Dorsolateral prefrontal cortex (tissue), 122 donors: ENCODE measurements at places on chromosomes 2 and 18. TPM values are rescaled to one million over a fixed set of nuclear protein-coding genes. Genes with fewer than 3 reads are reported as not detected.

Gene METTL21A
- total RNA-seq, result 16.7 TPM

Gene NRP2
- total RNA-seq, result 17.7 TPM

Gene MAP3K19
- 0.86 TPM for total RNA-seq

Gene COL6A3
- 1.4 TPM for total RNA-seq

Gene SULT1C4
- total RNA-seq, result 6.4 TPM

Gene CHRND
- total RNA-seq, result not detected

Gene GNAL
- 42.6 TPM for total RNA-seq

Gene LOXHD1
- total RNA-seq, result 0.46 TPM

DNA sequence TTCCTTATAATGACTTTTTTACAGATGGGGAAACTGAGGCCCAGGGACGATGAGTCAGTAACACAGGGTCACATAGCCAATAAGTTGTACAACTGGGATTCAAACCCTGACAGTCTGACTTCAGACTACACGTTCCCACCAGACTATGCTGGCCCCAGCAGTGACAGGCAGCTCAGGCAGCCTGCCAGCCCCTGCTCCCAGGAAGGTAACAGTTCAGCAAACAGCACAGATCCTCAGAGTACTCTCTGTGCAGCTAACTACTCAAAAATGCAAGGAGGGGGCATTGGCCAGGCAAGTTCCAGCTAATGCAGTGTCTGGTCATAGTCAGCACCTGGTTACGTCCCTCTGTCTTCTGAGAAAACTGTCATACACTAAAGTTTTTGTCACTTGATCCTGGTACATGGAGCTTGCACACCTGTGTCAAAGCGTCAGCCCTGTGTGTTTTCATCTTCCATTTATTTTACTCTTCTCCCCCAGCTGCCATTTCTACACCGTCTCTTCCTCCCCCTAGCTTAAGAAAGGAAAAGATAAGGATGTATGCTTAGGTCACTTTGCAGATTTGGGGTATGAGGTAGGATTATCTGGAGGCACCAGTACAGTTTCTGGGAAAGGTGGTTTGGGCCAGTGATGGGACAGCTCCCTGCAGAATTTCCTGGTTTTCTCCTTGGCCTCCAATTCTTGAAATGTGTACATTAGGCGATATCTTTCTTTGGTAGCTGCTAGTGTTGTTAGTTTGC is 4.5 kb downstream of the SMARCAL1 start:
- DNase-seq, result no peak

DNA sequence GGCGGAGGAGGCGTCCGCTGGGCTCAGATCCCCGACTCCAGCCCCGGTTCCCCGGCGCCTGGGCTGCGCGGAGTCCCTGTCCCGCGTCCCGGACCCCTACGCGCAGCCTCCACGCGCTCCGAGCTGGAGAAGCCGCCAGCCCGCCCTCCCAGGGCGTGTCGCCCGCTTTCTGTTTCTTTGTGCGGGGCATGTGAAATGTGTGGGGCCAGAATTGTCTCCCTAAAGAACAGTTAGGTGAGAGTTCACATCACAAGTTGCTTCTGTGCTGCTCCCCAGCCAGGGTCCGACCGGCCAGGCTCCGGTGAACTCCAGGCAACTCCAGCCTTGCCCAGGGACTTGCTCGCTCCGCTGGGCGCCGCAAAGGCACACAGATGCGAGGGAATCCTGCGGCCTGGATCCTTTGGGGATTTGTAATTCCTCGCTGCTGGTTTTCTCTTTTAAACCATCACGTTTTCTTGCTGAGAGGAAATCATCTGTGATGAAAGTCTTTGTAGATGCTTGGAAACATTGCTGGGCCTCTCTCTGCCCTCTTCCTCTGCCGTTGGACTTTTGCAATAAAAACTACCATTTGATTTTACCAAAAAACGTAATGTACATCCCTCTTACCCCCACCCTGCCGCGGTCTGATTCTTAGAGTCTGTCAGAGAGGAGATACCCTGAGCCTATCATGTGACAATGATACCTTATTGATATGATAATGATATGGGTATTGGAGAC is 631 bp downstream of the GYPC start:
- DNase-seq, result no peak

DNA sequence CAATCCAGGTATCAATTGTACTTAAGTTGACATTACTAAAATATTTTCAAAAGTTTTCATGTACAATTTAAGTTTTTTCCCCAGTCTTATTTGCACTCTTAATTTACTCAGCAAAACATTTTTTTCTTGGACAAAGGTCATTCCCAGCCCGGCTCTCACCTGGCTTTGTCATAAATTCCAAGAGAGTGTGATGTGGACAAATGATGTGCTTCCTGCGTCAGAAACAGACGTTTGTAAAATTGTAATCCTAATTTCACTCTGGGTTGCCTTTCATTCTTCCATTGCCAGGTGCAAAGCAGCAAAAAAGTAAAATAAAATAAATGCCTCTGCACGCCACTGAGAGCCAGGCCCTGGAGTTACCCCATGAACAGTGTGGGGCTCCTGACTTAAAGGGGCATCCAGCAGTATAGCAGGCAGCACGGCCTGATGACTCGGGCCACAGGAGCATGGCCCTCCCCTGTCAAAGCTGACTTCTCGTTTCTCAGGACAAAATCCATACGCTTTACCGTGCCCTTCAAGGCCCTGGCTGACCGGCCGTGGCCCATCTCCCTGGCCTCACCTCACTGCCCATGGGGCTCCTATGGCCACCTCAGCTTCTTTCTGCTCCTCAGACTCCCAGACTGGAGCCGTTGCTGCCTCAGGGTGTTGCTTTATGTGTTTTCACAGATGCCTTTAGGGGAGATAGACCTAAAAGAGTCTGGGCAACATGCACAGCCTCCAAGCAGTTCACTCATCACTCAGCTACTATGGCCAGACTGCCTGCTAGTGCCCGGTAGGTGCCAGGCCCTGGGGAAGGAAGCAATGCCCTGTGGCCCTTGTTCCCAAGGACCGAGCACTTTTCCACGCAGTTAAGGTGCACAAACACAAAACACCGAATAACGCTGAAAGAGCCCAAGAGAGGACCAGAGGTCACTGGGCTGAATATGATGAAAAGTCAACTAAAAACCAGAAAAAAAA is 7.6 kb upstream of the TMEM185B start:
- DNase-seq, result no peak

DNA sequence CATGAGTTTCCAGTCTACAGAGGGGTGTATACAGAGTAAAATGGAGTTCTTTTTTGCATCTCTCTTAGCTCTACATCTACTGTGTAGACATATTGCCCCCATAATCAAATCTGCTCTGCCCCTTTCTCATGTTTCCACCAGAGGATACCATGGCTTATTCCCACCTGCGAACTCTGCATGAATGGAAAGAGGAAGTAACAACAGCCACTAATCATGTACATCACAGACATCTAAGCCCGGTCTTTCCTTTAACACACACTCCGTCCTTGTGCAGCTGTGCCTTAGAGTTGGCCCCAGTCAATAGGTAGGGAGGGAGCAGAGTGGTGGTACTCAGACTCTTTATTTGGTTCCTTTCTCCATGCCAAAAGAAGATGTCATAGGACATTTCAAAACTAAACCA is 147.3 kb upstream of the NRP2 start:
- no peak for DNase-seq

- no peak for DNase-seq
Observed at GRCh38 chr2:187825108-187825507, 270.9 kb upstream of the TFPI start.

- no peak for DNase-seq
Observed at GRCh38 chr18:76988031-76988826, 144.4 kb downstream of the MBP start.

GRCh38 chr18:47898696-47899095 is 31.8 kb downstream of the SMAD2 start:
- no peak for DNase-seq

GRCh38 chr2:72131916-72132841 is 15.5 kb downstream of the CYP26B1 start:
- no peak for DNase-seq

DNA sequence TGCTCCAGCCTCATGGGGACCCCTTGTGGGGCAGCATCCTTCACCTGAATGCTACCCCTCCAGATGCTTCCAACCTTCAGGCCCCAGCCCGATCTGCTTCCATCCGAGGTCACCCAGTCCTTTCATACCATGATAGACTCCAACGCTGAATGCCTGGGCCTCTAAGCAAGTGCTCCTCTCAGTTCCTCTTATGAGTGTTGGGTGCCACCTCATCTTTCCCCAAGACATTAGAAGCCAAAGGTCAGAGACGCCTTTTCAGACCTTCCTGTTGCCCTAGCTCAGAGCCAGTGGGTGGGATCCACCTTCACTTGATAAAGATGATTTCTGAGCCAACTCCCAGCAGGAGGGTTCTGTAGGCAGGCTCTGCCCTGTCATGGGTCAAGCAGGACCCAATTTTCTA is 174.5 kb upstream of the MGAT5 start:
- DNase-seq, result no peak

DNA sequence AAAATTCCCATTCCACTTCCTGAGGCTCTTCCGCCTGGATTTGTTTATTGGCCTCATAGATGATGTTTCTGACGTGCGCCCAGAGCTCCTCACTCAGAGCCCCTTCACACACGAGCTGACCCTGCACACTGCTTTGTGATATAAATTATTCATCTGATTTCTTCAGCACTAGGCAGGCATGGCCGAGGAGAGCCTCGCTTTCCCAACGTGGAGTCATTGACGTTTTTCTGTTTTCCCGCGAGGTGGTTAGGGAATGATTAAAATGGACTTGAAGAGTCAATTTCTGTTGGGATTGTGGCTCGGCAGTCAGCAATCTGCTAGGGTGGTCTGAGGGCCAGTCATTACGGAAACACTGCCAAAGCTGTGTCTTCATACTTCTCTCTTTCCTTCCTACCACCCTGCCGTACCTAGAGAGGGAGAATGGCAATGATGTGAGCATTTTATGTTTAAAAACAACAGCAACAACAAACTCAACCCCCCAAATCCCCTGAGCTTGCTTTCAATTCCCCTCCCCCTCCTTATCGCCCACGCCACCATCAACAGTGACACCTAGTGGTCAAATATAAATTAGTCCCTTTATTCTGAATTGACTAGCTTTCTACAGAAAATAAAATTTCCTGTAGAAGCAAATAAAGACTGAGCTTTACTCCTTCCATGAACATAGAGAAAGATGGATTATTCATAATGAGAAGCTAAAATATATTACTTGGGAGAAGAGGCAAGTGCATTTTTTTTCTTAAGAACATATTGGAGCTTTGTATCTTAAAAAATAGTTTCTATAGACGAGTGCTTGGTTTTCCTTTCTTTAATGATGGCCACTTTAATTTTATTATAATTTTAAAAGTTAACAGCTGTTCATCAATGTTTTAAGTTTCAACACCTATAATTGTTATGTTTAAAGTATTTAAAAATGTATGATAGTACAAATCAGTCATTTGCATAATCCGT is 285.1 kb downstream of the MTX2 start:
- DNase-seq, result no peak
